HFF-Myc (cell line): ENCODE measurements at places on chromosomes 16 and 17.

DNA sequence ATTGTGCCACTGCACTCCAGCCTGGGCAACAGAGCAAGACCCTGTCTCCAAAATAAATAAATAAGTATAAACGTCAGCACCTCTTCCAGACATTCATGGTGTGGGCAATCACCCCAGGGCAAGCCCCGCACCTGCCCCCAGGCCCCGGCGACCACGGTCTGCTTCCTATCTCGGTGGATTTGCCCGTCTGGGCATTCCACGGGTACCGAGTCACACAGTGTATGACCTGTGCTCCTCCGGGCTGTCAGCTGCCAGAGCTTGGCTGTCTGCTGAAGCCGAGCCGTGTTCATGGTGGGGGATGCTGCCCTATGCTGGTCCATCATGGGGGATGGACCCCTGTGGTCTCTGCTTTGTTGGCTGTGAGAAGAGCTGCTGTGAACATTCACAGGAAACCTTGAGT is 15.4 kb downstream of the CYBC1 start:
- DNase-seq = no peak

- DNase-seq = no peak
Measured at GRCh38 chr16:85968041-85968920, 69.3 kb downstream of the IRF8 start.

GRCh38 chr16:84648595-84649510 is 542 bp downstream of the KLHL36 start:
- no peak for DNase-seq

DNA sequence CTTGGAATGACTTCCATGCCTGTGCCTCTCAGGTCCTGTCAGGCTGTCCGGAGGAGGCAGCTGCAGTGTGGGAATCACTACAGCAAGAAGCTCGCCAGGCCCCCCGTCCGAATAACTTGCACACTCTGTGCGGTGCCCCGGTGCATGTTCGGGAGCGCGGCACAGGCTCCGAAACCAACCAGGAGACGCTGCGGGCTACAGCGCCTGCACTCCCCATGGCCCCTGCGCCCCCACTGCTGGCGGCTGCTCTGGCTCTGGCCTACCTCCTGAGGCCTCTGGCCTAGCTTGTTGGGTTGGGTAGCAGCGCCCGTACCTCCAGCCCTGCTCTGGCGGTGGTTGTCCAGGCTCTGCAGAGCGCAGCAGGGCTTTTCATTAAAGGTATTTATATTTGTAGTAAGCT is 1.3 kb downstream of the NRN1L start:
- DNase-seq = no peak

DNA sequence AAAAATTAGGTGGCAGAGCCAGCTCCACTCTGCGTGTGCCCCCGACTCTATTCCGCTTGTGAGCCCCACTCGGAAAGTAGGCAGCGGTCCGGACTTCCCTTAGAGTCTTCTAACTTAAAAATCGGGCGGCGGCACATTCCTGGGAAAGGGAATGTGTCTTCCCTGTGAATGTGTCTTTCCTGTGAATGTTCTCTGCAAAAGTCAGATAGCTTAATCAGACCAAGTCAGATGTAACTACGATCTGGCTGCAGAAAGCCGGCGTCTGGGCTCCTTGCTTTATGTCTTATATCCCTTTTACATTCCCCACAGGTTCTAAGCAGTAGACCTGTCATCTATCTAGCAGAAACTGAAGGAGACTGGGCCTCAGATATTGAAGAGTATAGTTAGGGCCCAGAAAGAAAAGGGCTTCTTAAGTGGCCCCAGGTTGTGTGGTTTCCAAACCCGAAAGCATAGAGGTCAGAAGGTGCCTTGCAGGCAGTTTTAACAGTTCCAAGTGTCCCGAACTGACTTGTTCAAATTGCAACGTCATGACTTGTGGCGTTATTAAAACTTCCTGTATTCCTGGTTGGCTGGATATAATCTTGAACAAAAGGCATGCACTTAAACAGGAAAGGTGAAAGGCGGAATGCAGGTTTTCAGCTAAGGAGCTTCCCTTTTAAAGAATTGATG is 601 bp downstream of the PHKB start:
- no peak for DNase-seq

GRCh38 chr17:77549726-77550366 is 408.7 kb upstream of the TNRC6C start:
- no peak for DNase-seq

GRCh38 chr17:18179196-18179595 is 4.4 kb upstream of the ALKBH5 start:
- DNase-seq = no peak

DNA sequence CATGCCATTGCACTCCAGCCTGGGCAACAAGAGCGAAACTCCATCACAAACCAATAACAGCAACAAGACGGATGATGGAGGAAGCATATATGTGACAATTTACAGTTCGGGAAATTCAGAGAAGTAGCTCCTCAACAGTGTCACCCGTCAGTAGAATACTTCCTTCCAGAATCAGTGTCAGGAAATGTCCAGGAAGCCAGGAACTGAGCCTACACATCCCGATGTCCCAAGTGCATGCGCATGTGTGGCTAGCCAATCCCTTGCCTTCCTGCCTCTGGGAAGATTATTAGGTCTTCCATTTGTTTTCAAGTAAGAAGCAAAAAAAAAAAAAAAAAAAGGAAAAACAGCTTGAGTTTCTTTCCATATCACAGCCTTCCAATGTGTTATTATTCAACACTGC is 1.4 kb upstream of the PITPNC1 start:
- DNase-seq = no peak

DNA sequence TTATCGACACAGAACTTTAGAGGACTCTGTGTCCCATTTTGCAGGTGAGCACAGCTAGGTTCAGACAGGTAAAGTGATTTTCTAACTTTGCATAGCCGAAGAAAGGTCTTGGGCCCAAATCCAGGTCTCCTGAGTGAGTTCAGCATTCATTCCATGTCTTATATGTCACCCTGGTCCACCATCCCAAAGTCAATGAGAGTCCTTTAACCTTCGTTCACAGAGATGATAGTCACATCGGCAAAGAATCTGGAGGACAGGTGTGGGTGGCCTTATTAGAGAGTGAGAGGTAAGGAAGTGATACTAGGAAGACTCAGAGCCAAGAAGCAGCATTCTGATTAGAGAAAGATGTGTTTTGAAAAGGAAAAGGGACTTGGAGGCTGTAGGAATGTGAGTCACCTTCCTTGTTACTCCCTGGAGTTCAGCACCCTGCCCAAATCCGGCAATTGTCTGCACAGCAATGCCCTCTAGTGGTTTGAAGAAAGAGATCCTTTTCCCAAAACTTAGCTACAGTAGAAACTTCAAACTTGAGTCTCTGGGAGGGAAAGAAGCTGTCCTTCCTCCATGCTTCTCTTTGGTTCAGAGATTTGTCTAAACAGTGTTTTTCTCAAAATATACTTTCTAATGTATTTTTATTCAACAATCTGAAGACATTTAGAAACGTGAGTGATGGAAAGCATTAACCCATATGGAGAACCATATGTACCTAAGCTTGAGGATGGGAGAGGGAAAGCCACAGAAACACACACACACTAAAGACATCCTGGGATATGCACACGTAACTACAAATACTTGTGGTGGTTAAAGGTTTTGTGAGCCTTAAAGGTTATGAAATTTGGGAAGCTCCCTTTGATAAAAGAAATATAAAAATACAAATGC is 96.4 kb upstream of the SHISA6 start:
- peak; percentile 0 for DNase-seq

DNA sequence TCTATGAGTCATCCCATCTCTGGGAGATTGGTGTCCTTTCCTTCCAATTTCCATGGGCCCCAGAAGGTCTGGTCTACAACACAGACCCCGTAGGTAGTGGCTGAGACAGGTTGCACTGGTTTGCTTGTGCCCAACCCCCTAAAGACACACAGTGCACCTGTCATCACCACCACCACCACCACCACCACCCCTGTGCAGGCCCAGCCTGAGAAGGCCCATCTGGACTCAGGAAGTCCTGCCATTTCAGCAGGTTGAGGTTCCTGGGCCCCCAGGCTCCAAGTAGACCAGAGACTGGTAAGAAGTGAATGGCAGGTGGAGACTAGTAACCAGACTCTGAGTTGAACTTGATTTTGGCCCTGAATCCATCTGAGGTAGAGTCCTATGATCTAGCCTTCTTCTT is 25.9 kb upstream of the PHB1 start:
- no peak for DNase-seq

- no peak for DNase-seq
Measured at GRCh38 chr16:3481696-3482658, 13.3 kb downstream of the C16orf90 start.

DNA sequence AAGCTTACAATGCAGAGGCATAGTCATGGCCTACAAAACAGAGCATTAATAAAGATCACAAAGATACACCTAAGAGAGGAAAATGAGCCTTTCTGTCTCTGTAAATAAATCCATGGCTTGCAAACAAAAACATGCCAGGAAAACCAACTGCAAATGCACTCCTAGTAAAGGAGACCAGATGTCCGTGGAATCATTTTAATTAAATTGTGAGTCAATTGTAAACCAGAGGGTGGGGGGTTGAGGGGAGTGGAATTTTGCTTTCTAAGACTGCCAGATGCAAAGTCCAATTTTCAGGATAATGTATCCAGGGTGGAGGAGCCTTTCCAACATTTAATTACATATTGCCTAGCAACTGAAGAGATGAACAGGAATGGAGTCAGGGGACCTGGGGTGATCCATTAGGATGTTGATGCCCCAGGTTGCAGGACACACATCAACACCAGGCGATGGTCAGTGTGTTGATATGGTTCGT is 390.3 kb upstream of the CCL2 start:
- DNase-seq = no peak

DNA sequence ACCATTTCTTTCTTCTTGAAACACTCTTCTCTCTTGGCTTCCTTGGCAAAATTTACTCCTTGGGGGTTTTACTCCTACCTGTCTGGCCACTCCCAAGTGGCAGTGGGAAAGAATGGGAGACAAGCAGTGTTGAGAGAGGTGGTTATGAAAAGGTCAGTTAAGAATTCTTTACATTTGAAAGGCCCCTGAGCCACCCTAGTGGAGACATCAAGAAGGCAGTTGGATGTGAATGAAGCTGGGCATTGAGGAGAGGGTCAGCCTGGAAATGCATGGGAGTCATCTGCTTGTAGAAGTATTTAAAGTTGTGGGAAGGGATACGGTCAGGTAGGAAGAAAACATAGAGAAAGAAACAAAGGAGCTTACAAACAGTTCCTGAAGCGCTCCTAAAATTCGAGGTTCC is 42.3 kb upstream of the CCNF start:
- DNase-seq = no peak

DNA sequence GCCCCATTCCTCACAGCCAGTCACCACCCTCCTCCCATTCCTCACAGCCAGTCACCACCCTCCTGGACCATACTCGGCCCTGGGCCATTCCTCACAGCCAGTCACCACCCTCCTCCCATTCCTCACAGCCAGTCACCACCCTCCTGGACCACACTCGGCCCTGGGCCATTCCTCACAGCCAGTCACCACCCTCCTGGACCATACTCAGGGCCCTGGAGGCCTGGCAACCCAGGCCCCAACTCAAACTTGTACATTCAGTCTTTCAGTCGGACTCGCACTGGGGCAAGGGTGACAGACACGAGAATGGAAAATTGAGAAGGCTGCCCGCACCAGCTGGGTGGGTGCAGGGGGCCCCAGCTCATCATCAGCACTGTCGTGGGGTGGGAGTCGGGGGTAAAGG is 30.4 kb upstream of the FOXK2 start:
- DNase-seq = no peak

GRCh38 chr17:31495022-31495885 is 103.8 kb downstream of the RAB11FIP4 start:
- no peak for DNase-seq

DNA sequence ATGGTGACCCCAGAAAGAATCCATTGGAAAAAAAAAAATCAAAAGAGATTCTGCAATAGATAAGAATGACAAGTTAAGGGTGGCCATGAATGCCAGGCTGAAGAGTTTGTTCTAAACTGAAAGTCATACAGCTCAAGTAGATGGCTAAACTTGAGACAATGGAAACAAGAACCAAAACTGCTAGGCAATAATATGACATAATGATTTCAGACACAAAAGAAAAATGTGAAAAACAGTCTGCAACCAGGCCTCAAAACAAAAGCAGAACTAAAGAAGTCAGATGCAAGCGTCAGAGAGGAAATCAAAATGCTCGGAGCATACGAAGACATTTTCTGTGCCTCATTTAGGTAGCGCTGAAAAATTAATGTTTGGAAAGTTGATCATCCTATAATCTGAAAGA is 54.4 kb upstream of the YPEL2 start:
- DNase-seq = no peak

GRCh38 chr16:8957509-8958157 is 6.1 kb downstream of the USP7 start:
- DNase-seq = no peak

GRCh38 chr17:74635418-74635817 is 11.9 kb upstream of the CD300E start:
- no peak for DNase-seq

GRCh38 chr17:61511480-61512182 is 59.4 kb downstream of the TBX4 start:
- DNase-seq = no peak
